CD8-positive, alpha-beta memory T cell (primary cell): ENCODE measurements at places on chromosomes 1 and 21.

- DNase-seq, result no peak
Observed at GRCh38 chr1:147505568-147505967, 35.7 kb upstream of the BCL9 start.

GRCh38 chr21:42295845-42296244 is 19.4 kb downstream of the TFF3 start:
- DNase-seq, result no peak

DNA sequence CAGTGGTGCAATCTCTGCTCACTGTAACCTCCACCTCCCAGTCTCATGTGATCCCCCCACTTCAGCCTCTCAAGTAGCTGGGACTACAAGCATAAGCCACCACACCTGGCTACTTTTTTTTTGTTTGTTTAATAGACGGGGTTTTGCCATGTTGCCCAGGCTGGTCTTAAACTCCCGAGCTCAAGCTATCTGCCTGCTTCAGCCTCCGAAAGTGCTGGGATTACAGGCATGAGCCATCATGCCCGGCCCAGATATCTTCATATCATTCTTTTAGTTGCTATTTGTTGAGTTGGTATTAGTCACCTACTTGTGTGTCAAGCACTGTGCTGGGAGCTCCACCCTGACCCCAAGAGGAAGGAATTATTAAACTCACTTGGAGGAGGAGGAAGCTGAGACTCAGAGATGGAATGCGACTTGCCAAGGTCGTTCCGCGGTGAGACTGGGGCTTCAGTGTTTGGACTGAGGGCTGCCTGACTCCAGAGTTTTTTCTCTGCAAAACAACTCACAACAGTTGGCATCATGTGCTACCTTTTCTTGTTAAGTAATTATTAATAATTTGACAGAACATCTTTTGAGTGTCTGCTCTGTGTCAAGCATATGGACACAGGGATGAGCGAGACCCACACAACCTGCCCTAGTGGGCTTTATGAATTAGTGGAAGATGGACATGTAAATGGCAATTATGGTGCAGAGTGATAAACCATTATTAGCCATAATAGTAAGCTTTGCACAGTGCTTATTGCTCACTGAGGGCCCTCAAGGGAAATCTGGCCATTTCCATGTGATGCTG is 132.0 kb downstream of the FOXD2 start:
- DNase-seq, result no peak

GRCh38 chr1:39483276-39483675 is 8.2 kb upstream of the BMP8A start:
- no peak for DNase-seq

DNA sequence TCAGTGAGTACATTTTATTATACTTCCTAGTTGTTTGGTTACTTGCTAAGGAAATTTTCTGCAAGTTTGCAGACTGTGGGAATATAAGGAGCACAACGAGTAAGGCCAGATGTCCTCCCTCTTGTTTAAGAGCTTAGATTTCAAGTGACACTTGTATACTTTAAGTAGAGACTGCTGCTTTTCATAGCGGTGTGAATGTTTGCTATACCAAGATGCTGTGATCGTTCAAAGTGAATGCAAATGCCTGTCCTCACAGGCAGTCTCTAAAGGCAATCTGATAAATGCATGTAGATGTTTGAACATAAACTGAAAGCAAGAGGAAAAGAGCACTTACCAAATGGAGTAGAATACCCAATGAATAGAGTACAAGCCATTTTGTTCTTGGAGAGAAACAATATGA is 226.4 kb downstream of the NRIP1 start:
- DNase-seq, result no peak

DNA sequence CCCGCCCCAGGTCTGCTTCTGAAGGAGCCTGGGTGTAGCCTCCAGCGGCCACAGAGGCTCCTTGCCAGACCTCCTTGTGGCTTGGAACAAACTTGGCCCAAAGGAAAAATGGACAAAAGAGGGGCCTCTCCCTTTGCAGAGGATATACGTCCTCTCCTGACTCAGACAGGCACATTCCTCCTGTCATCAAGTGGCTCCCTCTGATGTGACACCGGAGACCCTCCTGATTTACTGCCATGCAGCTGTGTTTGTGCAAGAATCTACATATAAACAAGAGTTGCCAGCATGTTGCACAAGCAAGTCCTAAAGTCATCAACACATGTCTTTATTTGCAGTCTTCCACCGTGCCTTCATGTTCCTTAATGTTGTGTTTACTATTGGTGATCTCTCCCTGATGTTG is 54.1 kb upstream of the F3 start:
- DNase-seq, result no peak
